A673 (cell line): ENCODE measurements at places on chromosomes 1 and 21.

DNA sequence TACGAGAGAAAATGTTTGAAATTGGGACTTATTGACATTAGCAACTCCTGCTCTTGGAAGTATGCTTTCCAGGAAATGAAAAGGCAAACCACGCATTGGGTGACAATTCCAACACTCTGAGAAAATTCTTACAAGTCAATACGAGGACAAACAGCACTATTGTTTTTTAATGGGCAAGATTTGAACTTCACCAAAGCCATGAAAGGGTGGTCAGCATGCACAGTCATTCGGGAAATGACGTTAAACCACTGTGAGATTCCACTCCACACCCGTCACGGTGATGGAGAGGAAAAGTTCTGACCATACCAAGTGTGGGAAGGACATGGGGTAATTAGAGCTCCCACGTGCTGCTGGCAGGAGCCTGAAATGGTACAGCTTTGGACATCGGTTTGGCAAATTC, 12.2 kb upstream of the PRXL2B start:
- DNase-seq, result no peak

DNA sequence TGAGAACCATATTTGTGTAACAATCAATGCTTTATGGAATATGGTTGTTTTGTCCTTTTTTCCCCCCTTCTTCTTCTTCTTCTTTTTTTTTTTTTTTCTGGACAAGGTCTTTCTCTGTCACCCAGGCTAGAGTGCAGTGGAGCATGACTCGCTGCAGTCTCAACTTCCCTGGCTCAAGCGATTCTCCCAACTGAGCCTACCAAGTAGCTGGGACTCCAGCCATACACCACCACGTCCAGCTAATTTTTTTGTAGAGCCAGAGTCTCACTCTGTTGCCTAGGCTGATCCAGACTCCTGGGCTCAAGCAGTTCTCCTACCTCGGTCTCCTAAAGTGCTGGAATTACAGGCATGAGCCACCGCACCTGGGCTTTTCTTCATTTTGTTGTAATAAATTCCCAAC, 86.7 kb downstream of the FMN2 start:
- no peak for DNase-seq

DNA sequence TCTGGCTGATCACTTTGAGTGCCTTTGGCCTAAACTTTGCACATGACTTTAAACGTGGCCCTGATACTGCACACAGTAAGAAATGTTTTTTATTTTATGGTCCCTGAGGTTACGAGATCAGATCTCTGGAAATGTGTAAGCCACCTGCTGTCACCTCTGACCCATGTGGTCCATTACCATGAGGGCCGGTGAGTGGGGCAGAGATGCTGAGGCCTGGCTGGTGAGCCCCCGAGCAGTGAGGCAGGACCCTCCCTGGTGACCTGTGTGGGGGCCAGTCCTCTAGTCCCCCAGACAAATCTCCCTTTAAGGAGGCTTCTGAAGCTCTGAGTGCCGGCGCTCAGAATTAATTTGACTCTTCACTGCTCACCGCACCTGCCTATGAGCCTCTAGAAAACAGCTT, 12.4 kb downstream of the TFF3 start:
- no peak for DNase-seq

DNA sequence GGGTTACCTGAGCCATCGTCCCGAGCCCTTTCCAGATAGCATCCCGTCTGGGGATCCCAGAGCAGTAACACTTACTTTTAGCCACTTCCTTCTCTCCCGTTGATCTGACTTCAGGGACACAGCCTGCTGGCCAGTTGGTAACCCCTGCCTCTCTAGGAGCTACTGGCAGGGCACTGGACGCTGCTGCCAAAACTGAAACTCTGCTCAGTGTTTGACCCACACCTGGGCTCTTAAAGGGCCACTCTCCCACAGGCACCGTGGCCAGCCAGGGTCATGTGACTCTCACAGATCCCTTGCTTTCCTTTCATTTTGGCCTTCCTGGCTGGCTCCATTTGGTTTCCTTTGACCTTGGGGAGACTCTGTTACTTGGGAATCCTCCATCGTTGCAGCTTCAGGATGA, at the start of gene PIGR:
PIGR (minus strand) TSS at position 206 of the 400 bp plus-strand sequence. CDS start 5,935 bp downstream, outside the sequence.
- no peak for DNase-seq

DNA sequence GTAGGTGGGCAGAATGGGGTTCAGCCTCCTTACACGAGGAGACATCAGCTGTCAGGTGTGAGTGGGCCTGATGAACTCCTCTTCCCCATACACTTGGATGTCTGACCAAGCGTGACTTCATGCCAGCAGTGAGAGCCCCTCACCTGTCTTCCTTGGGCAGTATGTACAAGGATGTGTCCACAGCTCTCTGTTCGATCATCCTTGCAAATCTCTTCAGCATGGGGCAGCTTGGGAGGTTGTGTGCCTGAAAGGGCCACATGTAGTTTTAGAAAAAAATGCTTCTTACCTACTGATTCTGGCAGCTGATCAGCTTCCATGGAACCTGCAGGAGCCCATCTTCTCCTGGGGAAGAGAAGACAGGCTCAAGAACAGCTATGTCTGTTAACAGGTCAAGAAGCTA, 18.0 kb downstream of the ACP6 start:
- DNase-seq, result no peak

DNA sequence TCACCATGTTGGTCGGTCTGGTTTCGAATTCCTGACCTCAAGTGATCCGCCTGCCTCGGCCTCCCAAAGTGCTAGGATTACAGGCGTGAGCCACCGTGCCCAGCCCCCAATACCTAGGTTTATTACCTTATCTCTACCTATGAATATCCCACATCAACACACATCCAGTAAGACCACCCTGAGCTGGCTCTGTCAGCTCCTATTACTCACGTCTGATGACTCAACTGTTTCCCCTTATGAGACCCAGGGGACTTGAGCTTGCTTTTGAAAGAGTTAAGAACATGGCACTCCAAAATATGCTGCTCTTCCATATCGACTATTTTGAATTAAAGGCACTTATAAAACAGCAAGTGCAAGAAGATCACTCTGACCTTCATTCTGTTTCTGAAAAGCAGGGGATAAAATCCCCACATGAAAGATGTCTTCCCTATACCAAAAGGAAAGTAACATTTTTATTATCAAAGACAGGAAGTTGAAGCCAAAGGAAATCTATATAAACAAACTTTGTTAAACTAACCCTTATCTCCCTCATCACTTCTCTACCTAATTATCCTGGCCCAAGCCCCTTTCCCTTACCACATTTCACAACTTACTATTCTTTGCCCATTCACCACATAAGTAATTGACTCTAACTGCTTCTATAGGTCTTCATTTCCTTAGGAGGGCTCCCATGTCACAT, 41.3 kb upstream of the OSBPL9 start:
- DNase-seq, result peak; percentile 96

DNA sequence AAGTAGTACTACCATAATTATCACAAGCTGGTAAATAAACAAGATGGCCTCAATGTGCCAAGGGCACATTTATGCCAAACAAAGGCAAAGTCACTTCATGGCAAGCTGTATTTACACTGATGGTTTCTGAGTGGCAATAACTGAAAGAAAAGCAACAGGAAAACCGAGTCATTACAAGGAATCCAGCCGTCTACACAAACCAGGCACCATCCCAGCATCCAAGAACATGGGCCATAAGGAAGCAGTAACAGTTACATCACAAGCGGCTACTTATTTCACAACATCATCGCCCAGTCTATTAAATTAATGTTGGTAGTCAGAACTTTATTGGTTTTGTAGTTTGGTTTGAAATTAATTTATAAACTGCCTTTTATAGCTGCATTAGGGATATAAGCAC, 214.2 kb downstream of the RERE start:
- peak; percentile 75 for DNase-seq
